ENCODE measurements at places on chromosomes 12 and 14. TPM values are rescaled to one million over a fixed set of nuclear protein-coding genes. Genes with fewer than 3 reads are reported as not detected.

DNA sequence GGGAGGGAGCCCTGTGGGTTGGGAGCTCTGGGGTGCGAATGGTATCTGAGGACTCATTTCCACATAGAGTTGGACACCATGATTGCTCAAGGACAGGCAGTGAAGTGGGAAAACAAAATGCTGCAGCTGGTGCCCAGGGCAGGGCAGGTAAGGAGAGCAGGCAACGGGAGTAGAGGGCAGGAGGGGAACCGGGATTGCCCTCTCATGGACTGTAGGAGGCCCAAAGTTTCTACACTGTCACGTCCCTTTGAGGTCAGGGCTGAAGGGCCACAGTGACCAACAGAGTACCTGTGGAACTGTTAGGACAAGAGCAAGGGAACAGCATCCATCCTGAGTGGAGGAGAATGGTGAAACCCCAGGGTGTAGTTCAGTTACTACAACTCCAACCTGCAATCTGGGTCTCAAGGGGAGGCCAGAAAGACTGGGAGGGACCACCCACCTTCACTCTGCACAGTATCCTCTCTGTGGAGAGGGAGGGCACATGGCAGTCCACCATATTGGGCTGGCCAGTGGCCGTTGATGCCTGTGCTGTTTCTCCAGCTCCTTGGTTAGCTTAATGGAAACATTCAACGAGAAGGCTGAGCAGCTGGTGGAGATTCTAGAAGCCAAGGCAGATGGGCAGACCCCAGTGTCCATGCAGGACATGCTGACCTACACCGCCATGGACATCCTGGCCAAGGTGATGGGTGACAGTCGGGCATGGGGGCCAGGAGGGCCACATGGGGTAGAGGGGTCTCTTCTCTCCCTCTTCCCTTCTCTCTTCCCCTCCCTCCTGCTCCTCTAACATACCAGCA, 22.2 kb downstream of the CYP46A1 start:
- no peak for DNase-seq

DNA sequence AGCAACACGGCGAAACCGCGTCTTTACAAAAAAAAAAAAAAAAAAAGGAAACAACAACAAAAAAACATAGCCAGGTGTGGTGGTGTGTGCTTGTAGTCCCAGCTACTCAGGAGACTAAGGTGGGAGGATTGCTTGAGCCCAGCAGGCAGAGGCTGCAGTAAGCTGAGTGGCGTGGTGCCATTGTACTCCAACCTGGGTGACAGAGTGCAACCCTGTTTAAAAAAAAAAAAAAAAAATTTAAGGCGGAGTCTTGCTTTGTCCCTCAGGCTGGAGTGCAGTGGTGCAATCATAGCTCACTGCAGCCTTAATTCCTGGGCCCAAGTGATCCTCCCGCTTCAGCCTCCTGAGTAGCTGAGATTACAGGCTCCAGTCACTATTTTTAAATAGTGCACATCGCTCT, 18.2 kb upstream of the FIGNL2 start:
- DNase-seq, result no peak

The STAB2 gene
- total RNA-seq, result not detected

DNA sequence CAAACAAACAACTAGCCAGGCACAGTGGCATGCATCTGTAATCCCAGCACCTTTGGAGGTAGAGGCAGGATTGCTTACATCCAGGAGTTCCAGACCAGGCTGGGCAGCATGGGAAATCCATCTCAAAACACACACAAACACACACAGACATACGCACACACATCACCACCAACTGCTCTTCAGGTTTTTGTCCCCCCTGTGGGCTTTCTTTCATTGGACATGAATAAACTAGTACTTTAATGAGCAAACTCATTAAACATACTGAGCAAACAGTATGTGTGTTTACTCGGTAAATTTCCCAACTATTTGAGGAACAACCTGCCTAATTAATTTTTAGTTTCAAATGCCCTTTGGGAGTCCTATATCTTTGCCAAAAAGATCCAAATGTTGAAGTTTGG, 10.1 kb upstream of the RASSF3 start:
- DNase-seq, result peak; percentile 20

The SPIC gene
- not detected for total RNA-seq

- no peak for DNase-seq
Observed at GRCh38 chr12:5070090-5070489, 26.4 kb downstream of the KCNA5 start.

DNA sequence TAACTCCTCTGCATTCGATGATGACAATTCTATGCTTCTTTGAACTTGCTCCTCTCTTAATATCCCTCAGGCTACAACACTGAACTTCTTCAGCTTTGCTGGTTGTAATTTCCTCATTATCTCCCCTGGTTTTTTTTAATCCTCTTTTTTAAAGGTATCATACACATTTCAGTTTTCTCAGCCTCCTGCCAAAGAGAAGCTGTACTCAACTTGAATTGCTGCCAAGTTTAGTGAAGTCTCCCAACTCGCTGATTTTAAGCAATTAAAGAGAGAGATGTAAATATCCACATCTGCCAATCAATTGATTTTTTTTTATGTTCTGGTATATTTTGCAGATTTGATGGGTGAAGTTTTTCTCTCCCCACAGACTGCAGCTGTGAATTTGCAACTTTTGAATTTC, 817.8 kb downstream of the GALC start:
- DNase-seq, result no peak

GRCh38 chr12:40996091-40996490, 192.0 kb upstream of the PDZRN4 start:
- no peak for DNase-seq

- no peak for DNase-seq
Observed at GRCh38 chr12:71400481-71400880, 39.1 kb upstream of the LGR5 start.

GRCh38 chr12:86264451-86265328, 8.5 kb upstream of the MGAT4C start:
- DNase-seq, result no peak

The ARID2 gene
- total RNA-seq, result 10.0 TPM

DNA sequence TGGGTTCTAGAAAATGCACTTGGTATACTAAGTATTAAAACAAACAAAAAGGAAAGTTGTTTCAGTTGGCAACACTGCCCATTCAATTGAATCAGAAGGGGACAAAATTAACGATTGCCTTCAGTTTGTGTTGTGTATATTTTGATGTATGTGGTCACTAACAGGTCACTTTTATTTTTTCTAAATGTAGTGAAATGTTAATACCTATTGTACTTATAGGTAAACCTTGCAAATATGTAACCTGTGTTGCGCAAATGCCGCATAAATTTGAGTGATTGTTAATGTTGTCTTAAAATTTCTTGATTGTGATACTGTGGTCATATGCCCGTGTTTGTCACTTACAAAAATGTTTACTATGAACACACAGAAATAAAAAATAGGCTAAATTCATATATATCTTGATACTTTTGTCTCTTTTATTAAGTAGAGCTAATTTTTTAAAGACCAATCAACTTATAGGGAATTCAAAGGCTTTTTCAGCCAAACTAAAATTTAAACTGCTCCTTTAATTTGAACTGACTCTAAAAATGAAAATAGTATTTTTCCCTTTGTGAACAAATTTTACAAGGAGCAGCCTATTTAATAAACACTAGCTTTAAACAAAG, 2.8 kb downstream of the FOXG1 start:
- DNase-seq, result no peak

GRCh38 chr14:41302776-41303175, 303.9 kb upstream of the LRFN5 start:
- DNase-seq, result no peak

The TCL1A gene
- total RNA-seq, result not detected

DNA sequence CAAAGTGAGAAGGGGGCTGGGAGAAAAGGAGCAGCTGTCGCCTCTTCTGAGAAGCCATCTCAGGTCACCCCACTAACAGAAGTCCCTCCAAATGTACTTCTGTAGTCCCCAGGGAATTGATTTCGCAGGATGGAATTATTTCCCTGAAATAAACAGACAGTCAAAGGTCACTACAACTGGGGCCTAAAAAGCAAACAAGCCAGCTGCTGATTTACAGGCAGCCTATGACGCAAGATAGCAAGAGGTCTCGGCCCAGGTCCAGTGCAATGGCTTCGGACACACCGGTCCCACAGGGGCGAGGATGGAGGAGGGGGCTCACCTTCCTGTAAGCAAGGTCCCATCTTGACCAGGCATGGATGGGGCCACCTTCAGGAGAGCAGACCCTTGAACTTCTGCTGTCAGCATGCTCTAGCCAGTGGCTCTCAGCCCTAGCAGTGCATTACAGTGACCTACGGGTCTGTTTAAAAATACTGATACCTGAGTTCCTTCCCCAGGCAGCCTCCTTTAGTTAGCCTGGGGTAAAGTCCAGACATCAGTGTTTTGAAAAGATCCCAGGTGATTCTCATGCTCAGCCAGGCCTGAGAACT, 18.1 kb downstream of the NUAK1 start:
- DNase-seq, result no peak

DNA sequence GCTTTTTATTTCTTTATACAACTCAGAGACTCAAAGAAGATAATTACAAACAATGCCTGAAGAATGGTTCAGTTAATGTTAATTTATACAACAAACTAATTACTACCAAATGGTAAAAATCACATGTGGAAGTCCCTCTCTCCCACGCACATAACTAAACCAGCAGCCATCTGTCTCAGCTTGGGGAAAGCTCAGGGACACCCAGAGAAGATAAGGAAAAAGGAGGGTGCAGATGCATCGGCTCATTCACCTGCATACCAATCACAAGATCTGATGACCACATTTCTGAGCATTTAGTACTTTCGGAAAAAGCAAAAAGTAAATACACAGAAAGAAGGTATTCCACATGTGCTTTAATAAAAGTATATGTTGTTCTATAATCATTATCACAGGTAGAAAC, 136.3 kb downstream of the SOX5 start:
- DNase-seq, result no peak

DNA sequence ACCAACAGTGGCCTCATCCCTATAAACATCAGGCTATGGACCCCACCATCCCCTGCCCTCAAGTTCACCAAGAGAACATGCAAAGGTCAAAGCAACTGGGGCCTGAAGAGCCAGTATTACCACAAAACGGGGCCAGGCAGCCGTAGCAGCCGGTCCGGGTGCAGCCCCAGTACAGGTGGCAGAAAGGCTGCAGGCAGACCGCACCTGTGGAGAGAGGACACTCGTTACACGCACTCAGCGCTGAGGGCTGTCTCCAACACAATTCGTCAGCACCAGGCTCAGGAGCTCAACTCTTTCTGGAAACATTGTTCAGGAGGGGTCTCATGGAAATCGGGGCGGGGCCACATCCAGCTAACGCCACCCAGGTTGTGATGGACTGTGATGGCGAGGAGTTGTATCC, 19.9 kb upstream of the GOLGA3 start:
- DNase-seq, result no peak

GRCh38 chr12:96534339-96534738, 45.0 kb downstream of the CFAP54 start:
- DNase-seq, result no peak

- DNase-seq, result no peak
Observed at GRCh38 chr12:30913323-30913722, 13.2 kb upstream of the TSPAN11 start.

The PLBD1 gene
- 6.1 TPM for total RNA-seq

- no peak for DNase-seq
Observed at GRCh38 chr12:119704065-119704747, 36.3 kb downstream of the PRKAB1 start.

DNA sequence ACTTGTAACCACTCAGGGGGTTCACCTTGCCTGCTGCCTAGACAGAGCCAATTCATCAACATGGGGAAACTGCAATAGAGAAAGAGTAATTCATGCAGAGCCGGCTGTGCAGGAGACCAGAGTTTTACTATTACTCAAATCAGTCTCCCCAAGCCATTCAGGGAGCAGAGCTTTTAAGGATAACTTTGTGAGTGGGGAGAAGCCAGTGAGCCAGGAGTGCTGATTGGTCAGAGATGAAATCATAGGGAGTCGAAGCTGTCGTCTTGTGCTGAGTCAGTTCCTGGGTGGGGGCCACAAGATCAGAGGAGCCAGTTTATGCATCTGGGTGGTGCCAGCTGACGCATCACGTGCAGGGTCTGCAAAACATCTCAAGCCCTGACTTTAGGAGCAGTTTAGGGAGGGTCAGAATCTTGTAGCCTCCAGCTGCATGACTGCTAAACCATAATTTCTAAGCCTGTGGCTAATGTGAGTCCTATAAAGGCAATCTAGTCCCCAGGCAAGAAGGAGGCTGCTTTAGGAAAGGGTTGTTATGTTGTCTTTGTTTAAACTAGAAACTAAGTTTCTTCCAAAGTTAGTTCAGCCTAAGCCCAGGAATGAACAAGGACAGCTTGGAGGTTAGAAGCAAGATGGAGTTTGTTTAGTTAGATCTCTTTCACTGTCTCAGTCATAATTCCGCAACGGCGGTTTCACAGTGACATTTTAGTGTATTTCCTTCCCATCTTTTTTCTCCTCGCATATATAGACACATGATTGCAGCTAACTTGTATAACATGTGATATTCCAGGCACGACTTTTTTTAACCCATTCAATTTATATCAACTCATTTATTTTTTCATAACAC, 68.9 kb upstream of the NCOR2 start:
- peak; percentile 76 for DNase-seq

- DNase-seq, result no peak
Observed at GRCh38 chr14:103052407-103052806, 4.9 kb downstream of the CDC42BPB start.

The MUCL1 gene
- total RNA-seq, result not detected

- no peak for DNase-seq
Observed at GRCh38 chr12:128578045-128578444, 245.7 kb downstream of the SLC15A4 start.

The PAPLN gene
- total RNA-seq, result 0.25 TPM

DNA sequence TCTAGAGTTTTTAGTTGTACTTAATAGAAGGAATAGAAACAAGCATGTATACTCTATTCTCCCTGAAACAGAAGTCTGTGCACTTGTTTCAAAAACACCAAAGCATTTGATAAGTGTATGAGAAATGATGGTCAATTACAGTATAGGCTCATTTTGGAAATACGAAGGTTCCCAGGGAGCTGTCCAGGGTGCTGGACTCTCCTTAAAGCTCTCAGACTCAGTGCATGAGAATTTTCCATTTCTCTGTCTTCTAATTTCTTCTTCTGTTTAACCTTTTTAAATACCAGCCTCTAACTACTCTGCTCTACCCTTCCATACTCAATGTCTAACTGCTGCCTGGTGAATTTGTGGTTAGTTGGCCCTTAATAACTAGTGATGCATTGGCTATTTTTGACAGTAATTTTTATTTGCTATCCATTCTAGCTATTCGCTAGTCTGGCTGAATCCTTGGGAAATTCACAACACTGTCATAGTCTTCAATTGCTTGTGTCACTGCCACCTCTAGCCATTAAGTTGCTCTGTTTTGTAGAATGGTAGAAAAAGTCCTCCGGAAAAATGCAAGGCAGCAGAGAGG, 229.2 kb downstream of the NRXN3 start:
- DNase-seq, result peak; percentile 33

DNA sequence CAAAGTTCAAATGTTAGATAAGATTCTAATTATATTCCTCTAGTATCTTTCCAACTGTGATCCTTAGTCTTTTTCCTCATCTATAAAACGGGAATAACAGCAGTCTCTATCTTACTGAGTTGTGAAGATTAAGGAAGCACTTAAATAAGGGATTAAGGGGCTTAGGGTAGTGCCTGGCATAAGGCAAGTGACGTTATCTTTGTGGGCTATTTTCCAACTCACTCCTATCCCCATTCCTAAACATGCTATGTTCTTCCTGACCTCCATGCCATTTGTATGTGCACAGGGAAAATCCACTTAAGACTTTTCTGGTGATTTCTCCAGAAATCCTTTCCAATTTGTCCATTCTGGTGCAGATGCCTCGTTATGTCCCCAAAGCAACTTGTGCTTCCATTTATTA, 33.3 kb downstream of the SUPT16H start:
- no peak for DNase-seq

The ITGB7 gene
- total RNA-seq, result 11.4 TPM
